Nucleus accumbens (tissue), 56 donors: ENCODE measurements at places on chromosomes 12 and 14.

- no peak for DNase-seq
Measured at GRCh38 chr14:99361596-99362215, 89.7 kb upstream of the BCL11B start.

DNA sequence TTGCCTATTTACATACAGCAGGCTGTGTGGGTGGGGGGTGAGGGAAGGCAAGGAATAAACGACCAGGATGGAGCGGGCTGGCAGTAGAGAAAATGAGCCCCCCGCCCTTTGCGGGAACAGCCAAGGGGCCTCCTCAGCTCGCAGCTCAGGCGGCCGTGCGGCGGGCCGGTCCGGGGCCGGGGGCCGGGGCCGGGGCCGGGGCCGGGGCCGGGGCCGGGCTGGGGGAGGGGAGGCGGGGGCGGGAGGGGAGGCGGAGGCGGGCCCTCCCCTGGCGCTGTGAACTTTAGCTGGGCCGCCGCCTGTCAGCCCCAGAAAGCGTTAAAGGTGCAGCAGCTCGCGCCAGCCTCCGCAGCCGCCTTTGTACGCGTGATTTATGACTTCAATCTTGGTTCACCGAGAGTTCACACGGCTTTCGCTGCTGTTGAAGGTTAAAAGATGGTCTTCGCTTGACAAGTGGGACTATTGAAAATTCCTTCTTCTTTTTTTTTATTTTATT lies 28.8 kb downstream of the HOXC4 start:
- DNase-seq: no peak

DNA sequence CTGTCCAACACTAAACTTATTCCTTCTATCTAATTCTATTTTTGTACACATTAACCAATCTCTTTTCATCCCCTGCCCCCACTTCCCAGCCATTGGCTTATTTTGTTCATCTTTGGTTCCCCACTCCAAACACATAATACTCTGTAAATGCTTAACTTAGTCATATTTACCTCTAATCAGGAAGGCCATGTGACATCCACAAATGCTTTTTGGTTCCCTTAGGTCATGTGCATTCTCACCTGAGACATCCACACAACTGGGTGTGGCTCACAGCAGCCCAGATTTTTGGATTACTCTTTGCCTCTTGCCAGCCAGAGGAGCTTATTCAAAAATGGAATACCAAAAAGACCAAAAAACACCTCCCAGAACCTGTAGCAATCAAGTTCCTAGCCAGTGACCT lies 28.4 kb downstream of the ARL1 start:
- DNase-seq: no peak

GRCh38 chr14:58568322-58568721 lies 69.4 kb upstream of the DACT1 start:
- DNase-seq: no peak

GRCh38 chr14:35220920-35221319 lies 71.3 kb upstream of the PSMA6 start:
- DNase-seq: no peak

DNA sequence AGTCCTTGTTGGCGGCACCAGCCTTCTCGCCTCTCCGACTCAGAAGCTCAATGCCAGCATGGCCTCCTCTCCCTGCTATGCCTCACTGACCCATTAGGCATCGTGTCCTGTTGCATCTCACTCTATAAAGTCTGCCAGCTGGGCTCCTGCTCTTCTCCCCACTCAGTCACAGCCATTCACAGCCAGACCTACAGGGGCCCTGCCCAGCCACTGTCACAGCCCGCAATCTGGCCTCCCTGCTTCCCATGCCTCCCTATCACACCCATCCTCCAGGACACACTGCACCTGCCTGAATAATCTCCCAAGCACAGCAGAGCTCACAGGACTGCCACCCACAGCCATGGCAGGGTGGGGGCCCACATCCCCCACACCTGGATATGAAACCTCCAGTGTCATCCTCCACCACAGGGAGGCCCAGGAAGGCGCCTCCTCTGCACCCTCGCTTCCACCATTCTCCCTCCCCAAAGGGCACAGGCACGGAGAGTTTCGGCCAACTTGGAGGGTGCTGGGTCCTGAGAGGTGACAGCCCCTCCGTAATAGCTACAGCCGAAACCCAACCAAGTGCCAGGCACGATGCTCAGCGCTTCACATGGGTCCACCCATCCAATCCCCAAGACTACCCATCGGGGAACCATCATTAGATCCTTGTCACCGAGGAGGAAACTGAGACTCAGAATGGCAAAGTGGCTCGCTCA lies 370.3 kb downstream of the BCL11B start:
- no peak for DNase-seq

DNA sequence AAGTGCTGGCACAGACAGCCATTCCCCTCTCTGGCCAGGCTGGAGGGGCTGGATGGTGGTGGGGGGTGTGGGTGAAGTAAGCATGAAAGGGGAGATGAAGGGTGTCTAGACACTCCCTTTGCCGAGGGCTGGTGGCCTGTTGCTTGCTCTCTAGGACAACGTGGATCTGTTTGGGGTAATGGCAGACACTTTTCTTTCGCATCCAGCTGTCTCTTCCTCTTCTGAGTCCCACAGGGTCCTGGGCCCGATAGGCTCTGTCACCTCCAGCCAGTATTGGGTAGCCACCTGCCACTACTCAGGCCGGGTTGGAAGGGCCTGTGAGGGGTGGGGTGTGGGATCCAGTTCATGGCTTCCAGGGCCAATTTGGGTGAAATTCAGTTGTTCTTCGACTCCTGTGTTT lies 218.1 kb downstream of the CACNA1C start:
- no peak for DNase-seq

DNA sequence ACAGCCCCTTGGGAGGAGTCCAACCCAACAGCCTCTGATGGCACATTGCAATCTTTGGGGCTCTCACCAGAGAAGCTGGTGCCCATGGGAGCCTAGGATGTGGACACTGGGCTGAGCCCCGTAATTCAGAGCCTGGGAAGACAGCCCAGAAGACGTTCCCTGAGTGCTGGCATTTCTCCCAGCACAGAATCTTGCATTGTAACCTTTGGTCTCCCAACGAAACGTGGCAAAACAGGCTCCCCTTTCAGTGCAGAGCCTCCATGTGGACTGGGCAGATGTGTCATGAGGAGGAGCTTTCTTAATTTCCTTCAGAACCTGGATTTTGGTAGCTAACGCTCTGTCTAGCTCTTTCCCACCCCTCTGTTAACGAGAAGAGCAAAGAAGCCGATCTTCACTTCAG lies 26.3 kb downstream of the BATF start:
- no peak for DNase-seq
